CD4-positive, alpha-beta T cell treated with Interleukin-10 for 1 hour (primary cell): ENCODE measurements at places on chromosomes 5 and 9.

DNA sequence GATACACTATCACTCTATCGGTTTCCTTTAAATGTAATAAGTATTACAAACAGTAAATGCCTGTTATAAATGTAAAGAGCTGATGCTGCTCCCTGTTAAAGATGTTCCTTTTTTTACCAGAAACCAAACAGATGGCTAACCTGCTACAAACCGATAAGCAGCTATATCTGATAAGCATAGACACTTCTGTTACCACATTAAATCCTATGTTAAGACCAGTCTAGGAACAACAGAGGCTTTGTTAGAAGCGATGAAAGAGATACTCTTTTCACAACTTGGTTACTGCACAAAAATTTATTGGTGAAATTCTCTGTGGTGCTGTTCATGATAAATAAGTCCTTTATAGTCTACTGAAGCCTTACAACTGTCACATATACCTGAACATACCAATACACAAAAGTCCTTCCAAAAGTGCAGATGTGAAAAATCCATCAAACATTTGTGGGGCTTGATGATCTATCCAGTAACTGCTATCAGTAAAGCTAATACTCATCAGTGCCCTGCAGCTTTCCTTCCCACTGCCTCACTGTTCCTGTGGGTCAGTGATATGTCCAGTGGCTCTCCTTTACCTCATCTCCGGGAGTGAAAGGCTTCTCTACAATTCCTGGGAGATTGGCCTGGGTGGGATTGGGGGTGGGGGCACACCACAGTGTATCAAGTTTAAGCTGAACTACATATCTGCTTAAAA lies 25.8 kb upstream of the PRXL2C start:
- DNase-seq: no peak

GRCh38 chr5:109703829-109704228 lies 14.1 kb downstream of the MAN2A1 start:
- DNase-seq: no peak

- no peak for DNase-seq
Observed at GRCh38 chr5:116771466-116772151, 197.0 kb upstream of the SEMA6A start.

GRCh38 chr9:129731477-129732085 lies 21.3 kb downstream of the PTGES start:
- no peak for DNase-seq

- no peak for DNase-seq
Observed at GRCh38 chr5:131863700-131864099, 66.9 kb upstream of the FNIP1 start.

GRCh38 chr5:130189961-130190360 lies 285.7 kb downstream of the CHSY3 start:
- no peak for DNase-seq
